ENCODE measurements at places on chromosomes 13 and 19.

DNA sequence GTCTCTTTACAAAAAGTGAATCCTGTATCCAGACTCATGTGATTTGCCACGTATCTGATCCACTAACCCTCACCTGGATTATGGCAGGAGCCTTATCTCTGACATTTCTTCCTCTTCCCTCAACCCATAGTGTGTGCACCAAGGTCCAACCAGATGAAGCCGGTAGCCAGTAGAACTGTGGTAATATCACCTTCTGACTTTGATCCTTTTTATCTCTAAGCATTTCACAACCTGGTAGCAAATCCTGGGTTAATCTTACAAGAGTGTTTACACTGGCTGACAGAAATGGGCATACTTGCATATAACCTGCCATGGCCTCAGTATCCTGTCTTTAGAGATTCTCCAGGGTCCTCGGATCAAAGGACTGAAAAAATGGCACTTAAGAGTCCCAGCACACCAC is 1.9 kb downstream of the ZNF417 start:
- H3K27me3 ChIP-seq: no peaks in the 10 kb centered on the region
- no peak for DNase-seq
- H3K27ac ChIP-seq: no peak overlapping the region
- peaks cover 50% of the 10 kb centered on the region for H3K4me1 ChIP-seq
- peaks cover 64% of the 10 kb centered on the region for H3K36me3 ChIP-seq

GRCh38 chr13:81304121-81304659 is 963.3 kb upstream of the SPRY2 start:
- no peaks in the 10 kb centered on the region for H3K36me3 ChIP-seq
- H3K27me3 ChIP-seq: no peaks in the 10 kb centered on the region
- no peak for DNase-seq
- no peak overlapping the region for H3K4me3 ChIP-seq
- no peak overlapping the region for H3K27ac ChIP-seq

GRCh38 chr13:102580552-102581169 is 16.1 kb upstream of the TPP2 start:
- H3K4me1 ChIP-seq: peaks cover 12% of the 10 kb centered on the region
- H3K27me3 ChIP-seq: peaks cover 15% of the 10 kb centered on the region
- no peak overlapping the region for H3K27ac ChIP-seq

GRCh38 chr19:2428321-2428690 is 920 bp upstream of the TIMM13 start:
- peak overlapping the region; percentile 46 for H3K4me3 ChIP-seq
- no peak for DNase-seq
- H3K4me1 ChIP-seq: peaks cover 34% of the 10 kb centered on the region
- H3K36me3 ChIP-seq: peaks cover 53% of the 10 kb centered on the region
- peak overlapping the region; percentile 73 for H3K27ac ChIP-seq

GRCh38 chr13:107477772-107478379 is 737.5 kb downstream of the LIG4 start:
- no peaks in the 10 kb centered on the region for H3K4me1 ChIP-seq
- no peak for DNase-seq
- no peak overlapping the region for H3K27ac ChIP-seq

- no peaks in the 10 kb centered on the region for H3K4me1 ChIP-seq
- DNase-seq: no peak
- H3K36me3 ChIP-seq: no peaks in the 10 kb centered on the region
- H3K4me3 ChIP-seq: no peak overlapping the region
Observed at GRCh38 chr13:107961849-107962608, 253.3 kb downstream of the LIG4 start.

- H3K27me3 ChIP-seq: no peaks in the 10 kb centered on the region
- H3K27ac ChIP-seq: no peak overlapping the region
- no peaks in the 10 kb centered on the region for H3K4me1 ChIP-seq
- peaks cover 3% of the 10 kb centered on the region for H3K36me3 ChIP-seq
Observed at GRCh38 chr19:31541396-31541795, 192.2 kb upstream of the TSHZ3 start.

DNA sequence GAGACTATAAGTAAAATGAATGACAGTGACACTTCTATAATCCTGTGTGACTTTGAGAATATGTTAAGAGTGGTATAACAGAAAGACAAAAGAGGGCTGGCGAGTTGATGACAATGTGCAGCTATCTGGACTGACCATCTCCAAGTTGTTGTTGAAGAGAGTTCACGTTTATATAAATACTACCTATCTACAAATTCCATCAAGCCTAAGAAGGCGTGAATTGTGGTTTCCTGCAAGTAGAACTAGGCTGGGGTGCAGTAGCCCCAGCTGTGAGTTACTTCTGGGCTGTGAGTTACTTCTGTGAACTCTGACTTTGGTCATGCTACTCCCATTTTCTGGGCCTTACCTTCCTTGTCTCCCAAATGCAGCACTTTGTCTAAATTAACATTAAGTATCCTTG is 561.0 kb downstream of the TBC1D4 start:
- no peak for DNase-seq
- no peaks in the 10 kb centered on the region for H3K27me3 ChIP-seq
- no peaks in the 10 kb centered on the region for H3K4me1 ChIP-seq

DNA sequence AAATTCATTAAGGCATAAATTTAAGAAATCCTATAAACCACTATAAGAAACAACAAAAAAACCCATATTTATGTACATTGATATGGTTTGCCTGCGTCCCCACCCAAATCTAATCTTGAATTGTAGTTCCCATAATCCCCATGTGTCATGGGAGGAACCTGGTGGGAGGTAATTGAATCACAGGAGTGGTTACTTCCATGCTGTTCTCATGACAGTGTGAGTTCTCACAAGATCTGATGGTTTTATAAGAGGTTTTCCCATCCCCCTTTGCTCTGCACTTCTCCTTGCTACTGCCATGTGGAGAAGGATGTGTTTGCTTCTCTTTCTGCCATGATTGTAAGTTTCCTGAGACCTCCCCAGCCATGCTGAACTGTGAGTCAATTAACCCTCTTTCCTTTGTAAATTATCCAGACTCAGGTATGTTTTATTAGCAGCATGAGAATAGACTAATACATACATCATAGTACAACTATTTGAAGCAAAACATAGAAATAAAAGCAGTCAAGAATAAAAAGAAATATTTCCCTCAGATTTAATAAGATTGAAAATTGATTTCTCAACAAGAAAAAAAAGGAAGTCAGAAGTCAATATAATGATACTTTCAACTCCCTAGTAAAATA is 209.0 kb upstream of the GPC6 start:
- DNase-seq: no peak
- H3K27me3 ChIP-seq: no peaks in the 10 kb centered on the region

GRCh38 chr19:15251749-15252397 is 19.6 kb upstream of the EPHX3 start:
- peaks cover 31% of the 10 kb centered on the region for H3K4me1 ChIP-seq
- no peak overlapping the region for H3K4me3 ChIP-seq
- peak overlapping the region; percentile 42 for H3K27ac ChIP-seq
- no peak for DNase-seq
- H3K36me3 ChIP-seq: peaks cover 55% of the 10 kb centered on the region
- H3K27me3 ChIP-seq: no peaks in the 10 kb centered on the region

GRCh38 chr19:13600091-13600490 is 93.8 kb upstream of the CACNA1A start:
- H3K27ac ChIP-seq: no peak overlapping the region
- no peak overlapping the region for H3K4me3 ChIP-seq
- H3K36me3 ChIP-seq: no peaks in the 10 kb centered on the region
- H3K4me1 ChIP-seq: peaks cover 4% of the 10 kb centered on the region
- DNase-seq: no peak

DNA sequence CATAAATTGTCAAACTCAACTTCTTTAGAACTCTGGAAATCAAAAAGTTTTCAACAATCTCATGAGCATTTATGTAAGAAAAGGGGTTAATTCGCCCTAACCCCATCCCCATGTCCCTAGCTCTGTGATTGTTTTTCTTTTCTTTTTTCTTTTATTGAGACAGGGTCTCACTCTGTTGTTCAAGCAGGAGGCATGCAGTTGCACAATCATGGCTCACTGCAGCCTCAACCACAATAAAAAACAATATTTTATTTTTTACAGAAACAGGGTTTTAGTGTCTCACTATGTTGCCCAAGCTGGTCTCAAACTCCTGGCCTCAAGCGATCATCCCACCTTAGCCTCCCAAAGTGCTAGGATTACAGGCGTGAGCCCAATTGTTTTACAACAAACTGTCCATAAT is 16.7 kb downstream of the VWA8 start:
- DNase-seq: no peak
- H3K27me3 ChIP-seq: no peaks in the 10 kb centered on the region

DNA sequence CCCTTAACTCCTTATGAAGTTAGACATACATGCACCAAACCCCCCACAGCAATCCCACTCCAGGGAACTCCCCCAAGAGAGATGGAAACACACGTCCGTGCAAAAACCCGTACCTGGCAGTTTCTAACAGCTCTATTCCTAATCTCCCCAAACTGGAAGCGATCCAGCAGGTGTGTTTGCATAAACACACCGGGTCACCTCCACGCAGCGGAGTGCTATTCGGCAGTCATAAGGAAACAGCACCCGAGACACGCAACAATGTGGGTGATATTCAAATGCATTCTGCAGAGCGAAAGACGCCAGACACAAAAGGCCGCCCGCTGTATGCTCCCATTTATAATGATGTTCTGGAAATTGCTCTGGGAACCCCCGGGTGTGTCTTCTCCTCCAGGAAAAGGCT is 6.8 kb upstream of the ZNRF4 start:
- no peak overlapping the region for H3K27ac ChIP-seq
- peaks cover 44% of the 10 kb centered on the region for H3K27me3 ChIP-seq
- H3K4me3 ChIP-seq: no peak overlapping the region
- H3K4me1 ChIP-seq: no peaks in the 10 kb centered on the region
- no peak for DNase-seq

- DNase-seq: no peak
- peaks cover 11% of the 10 kb centered on the region for H3K36me3 ChIP-seq
- peaks cover 81% of the 10 kb centered on the region for H3K4me1 ChIP-seq
- H3K27ac ChIP-seq: peak overlapping the region; percentile 98
- H3K27me3 ChIP-seq: no peaks in the 10 kb centered on the region
Observed at GRCh38 chr13:99426426-99426825, 74.8 kb upstream of the TM9SF2 start.

- no peaks in the 10 kb centered on the region for H3K36me3 ChIP-seq
- DNase-seq: peak; percentile 32
- H3K27ac ChIP-seq: no peak overlapping the region
- H3K4me1 ChIP-seq: peaks cover 5% of the 10 kb centered on the region
Observed at GRCh38 chr19:4730740-4731171, 7.1 kb upstream of the DPP9 start.

- DNase-seq: no peak
- H3K27ac ChIP-seq: no peak overlapping the region
- peaks cover 39% of the 10 kb centered on the region for H3K4me1 ChIP-seq
- peaks cover 2% of the 10 kb centered on the region for H3K36me3 ChIP-seq
Observed at GRCh38 chr13:27001705-27002104, 169.9 kb downstream of the USP12 start.

GRCh38 chr13:112464720-112465119 is 88.6 kb downstream of the SPACA7 start:
- no peak overlapping the region for H3K27ac ChIP-seq
- no peaks in the 10 kb centered on the region for H3K27me3 ChIP-seq
- no peak overlapping the region for H3K4me3 ChIP-seq
- H3K36me3 ChIP-seq: peaks cover 9% of the 10 kb centered on the region
- H3K4me1 ChIP-seq: no peaks in the 10 kb centered on the region

DNA sequence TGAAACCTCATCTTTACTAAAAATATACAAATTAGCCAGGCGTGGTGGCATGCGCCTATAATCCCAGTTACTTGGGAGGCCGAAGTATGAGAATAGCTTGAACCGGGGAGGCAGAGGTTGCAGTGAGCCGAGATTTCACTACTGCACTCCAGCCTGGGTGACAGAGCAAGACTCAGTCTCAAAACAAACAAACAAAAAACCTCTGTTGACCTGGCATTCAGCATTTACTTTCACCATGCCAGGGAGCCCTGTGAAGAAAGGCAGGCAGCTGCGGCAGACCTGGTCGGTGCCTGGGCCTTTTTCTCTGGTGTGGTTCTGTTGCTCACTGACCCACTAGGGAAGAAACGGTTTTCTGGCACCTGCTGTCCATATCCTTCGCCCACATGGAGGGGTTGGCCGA is 49.8 kb downstream of the DNM2 start:
- DNase-seq: no peak
- H3K27ac ChIP-seq: peak overlapping the region; percentile 47
- H3K4me1 ChIP-seq: peaks cover 68% of the 10 kb centered on the region
- H3K4me3 ChIP-seq: no peak overlapping the region
- H3K27me3 ChIP-seq: no peaks in the 10 kb centered on the region
- H3K36me3 ChIP-seq: peaks cover 52% of the 10 kb centered on the region

DNA sequence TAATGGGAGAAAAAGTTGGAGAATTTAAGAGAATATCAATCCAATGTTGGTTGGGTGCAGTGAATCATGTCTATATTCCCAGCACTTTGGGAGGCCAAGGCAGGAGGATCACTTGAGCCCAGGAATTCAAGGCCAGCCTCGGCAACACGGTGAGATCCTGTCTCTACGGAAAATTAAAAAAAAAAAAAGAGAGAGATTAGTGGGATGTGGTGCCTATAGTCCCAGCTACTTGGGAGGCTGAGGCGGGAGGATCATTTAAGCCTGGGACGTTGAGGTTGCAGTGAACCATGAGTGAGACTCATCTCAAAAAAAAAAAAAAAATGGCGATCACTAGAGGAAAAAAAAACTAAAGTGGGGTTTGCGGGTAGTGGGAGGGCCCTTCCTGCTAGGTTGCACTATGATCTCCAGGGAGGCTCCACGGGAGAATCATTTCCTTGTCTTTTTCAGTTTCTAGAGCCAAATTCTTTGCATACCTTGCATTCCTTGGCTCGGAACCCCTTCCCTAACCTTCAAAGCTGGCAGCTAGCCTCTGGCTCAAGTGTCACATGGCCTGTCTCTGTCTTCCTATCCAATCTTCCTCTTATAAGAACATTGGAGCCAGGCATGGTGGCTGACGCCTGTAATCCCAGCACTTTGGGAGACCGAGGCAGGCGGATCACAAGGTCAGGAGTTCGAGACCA is 5.8 kb upstream of the ERCC2 start:
- no peaks in the 10 kb centered on the region for H3K36me3 ChIP-seq
- no peak for DNase-seq
- H3K4me3 ChIP-seq: no peak overlapping the region

DNA sequence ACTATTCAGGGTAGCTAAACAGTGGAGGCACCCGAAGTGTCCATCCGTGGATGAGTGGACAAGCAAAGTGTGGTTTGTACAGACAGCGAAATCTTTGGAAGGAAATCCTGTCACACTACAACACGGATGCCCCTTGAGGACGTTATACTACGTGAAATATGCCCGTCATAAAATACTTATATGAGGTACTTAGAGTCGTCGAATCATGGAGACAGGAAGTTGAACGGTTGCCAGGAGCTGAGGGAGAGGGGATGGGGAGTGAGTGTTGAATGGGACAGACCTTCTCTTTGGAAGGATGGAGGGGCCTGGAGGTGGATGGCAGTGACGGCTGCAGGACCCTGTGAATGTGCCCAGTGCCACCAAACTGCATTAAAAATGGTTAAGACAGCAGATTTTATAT is 11.6 kb downstream of the ATP4B start:
- H3K27me3 ChIP-seq: no peaks in the 10 kb centered on the region
- DNase-seq: no peak
- H3K27ac ChIP-seq: no peak overlapping the region
- no peak overlapping the region for H3K4me3 ChIP-seq
- H3K4me1 ChIP-seq: peaks cover 19% of the 10 kb centered on the region

All from stimulated activated naive B cell treated with anti-CD40 and anti-IgM and Interleukin-4, amounts not matched to agents 10 μg/mL and 1 μg/mL and 100 μg/mL, for 72 hours (primary cell).